ENCODE measurements at places on chromosomes 1 and 21. TPM values are rescaled to one million over a fixed set of nuclear protein-coding genes. Genes with fewer than 3 reads are reported as not detected.

C1orf226 gene
- polyA plus RNA-seq: 25.3 TPM

CHD5 gene
- 0.78 TPM for polyA plus RNA-seq

PHF13 gene
- polyA plus RNA-seq: 24.7 TPM

DNA sequence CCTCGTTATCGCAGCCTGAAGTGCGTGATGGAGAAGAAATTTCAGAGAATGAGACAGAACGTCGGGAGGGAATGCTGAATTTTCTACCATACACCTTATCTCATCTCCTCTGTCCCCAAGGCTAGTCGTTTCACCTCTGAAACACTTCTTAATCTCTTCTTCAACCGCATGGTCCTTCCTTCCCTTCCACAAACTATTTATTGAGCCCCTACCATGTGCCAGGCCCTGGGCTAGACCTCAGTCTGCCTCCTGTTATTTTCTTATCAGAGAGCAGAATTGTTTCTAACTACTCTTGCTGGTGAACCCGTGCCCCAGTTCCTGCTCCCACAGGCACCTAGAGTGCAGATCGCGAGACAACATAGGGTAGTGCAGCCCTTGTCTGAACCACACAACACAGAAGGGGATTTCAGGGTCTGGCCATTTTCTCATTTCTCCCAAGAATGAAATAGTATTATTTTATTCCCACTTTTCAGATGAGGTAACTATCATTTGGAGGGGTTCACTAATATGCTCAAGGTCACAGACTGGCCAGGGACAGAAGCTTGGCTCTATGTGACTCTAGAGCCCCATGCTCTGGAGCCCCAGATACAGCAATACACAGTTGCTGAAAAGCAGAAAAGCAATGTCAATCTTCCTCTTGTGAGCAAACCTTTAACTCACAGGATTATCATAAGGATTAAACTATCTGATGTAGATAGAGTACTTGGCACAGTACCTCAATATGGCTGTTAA, 598 bp upstream of the ADIPOR1 start:
- no peak for DNase-seq

GRCh38 chr21:33206771-33207281, 22.9 kb upstream of the IFNAR2 start:
- no peak for DNase-seq

GRCh38 chr21:45420061-45421041, 15.4 kb downstream of the COL18A1 start:
- DNase-seq: no peak

- DNase-seq: no peak
These were observed 569 bp downstream of the FALEC start for GRCh38 chr1:150516050-150516591.

DNA sequence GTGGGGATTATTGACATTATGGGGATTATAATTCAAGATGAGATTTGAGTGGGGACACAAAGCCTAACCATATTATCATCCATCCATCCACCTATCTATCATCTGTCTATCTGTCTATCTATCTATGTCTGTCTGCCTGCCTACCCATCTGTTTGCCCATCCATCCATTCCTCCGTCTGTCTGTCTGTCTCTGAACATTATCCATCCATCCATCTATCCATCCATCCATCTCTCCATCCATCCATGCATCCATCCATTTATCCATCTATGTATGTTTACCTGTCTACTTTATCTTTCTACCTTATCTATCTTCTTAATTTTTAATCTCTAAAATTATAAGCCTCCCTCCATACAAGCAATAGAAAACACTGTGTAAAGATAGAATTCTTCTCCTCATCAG, 47.4 kb downstream of the SH3BGR start:
- DNase-seq: no peak

- DNase-seq: no peak
These were observed 25.9 kb downstream of the UBE2U start for GRCh38 chr1:64229307-64229706.

- no peak for DNase-seq
These were observed 616.7 kb upstream of the PTBP2 start for GRCh38 chr1:96104906-96105305.
